ENCODE measurements at places on chromosomes 3 and 15.

DNA sequence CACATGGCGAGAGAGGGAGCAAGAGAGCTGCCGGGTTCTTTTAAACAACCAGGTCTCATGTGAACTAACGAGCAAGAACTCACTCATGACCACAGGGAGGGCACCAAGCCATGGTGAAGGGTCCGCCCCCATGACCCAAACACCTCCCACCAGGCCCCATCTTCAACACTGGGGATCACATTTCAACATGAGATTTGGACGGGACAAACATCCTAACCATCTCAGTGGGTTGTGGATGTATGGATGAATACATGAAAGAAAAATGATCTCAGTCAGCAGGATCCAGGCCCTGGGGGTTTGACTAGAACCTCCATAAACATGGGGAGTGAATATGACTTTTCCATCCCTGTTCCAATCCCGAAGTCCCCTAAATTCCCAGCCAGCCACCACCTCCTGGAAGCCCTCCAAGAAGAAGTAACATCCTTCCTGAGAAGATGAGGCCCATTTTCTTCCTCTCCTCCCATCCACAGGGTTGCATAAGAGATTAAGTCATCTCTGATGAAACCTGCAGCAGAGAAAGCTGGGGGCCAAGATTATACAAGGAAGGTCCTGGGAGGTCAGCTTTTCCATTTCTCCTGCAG is 9.5 kb downstream of the CAV3 start:
- DNase-seq = peak; percentile 75

- DNase-seq = no peak
Observed at GRCh38 chr3:154559623-154560022, 129.6 kb upstream of the GPR149 start.

GRCh38 chr3:139285691-139286090 is 58.1 kb upstream of the MRPS22 start:
- no peak for DNase-seq

DNA sequence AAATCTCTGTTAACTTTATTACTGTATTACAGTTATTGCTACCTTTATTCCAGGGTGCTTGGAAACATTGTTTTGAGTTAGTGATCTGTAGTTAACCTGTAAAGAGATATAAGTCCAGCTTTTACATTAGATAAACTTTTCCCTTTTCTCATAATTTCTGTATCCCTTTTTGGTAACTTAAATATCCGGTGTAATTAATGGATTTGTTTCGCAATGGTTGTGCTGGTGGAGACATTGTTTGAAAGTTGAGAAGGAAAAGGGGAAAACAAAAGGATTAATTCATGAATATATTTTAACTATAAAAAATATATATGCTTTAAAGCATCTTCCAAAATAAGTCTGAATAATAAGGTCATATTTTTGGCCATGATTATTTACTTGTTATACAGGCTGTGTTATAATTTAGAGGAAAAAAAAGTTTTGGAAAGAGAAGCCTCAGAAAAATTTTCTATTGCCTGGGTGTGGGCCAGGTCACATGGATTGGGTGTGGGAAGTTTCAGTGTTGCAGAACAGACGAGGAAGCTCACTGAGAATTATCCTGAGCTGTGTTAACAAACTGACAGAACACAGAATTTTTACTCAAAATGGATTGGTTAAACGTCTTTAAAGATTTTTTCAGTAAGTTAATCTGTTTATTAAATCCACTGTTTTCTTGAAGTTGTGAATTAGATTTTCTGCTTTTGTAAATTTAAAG is 27.7 kb upstream of the IL20RB start:
- peak; percentile 74 for DNase-seq

GRCh38 chr3:167372138-167372537 is 8.0 kb downstream of the ZBBX start:
- no peak for DNase-seq

DNA sequence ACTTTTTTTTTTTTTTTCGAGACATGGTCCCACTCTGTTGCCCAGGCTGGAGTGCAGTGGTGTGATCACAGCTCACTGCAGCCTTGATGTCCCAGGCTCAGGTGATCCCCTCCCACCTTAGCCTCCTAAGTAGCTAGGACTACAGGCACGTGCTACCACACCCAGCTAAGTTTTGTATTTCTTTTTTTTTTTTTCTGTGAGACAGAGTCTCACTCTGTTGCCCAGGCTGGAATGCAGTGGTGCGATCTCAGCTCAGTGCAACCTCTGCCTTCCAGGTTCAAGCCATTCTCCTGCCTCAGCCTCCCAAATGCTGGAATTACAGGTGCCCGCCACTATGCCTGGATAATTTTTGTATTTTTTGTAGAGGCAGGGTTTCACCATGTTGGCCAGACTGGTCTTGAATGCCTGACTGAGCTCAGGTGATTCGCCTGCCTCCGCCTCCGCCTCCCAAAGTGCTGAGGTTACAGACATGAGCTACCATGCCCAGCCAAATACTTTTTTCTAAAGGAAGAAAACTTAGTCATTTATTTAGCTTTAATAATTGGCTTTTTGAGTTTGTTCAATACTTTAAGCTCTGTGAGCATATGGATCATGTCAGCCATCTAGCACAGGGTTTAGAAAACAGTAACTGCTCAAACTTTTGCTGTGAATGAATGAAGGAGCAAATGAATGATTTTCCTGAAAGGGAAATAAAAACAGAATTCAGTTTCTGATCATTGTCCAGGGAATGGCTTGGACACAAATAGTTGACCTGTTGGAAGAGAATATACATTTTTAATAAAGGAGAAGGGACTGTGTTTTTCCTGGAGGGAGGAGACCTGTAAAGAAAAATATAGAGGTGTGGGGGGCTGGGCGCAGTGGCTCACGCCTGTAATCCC is 26.0 kb downstream of the UBE2E1 start:
- no peak for DNase-seq

GRCh38 chr15:85950101-85950500 is 129.6 kb upstream of the AGBL1 start:
- DNase-seq = no peak

DNA sequence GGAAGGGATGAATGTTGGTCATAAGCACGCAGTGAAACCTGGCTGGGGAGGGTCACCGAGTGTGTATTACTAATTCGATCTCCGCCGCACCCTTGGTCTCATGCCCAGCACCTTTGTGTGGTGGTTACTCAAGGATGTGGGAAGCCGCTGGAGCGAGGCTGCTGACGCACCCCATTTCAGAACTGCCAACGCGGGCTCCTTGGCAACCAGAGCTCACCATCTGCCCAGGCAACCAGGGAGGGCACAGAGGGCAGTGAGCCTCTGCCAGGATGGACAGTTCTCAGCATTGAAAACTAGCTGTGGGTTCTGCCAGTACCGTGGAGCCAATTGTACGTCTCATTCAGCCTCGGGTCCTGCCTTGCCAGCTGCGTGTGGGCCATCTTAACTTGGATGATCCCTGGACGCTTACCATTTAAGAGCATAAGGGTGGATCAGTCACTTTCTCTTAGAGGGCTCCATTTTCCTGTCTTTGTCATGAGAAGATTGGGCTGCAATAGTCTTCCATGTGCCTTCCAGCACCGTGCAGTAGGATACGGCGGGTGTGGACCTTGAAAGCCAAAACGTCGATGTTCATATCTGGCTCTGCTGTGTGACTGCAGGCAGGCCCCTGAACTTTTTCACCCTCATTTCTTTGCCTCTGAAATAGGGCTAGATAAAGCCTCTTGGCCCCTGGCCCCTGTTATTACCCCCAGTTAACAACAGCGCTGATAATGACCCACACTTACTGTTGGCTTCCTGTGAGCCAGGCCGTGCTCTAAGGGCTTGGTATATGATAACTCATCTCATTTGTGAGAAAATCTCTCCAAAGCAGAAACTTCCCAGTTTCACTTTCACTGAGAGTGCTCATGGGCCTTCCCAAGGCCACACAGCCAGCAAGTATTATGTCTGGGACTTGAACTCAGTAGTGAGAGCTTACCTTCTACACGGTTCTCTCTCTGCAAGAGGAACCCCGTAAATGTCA is 238.8 kb downstream of the OPA1 start:
- DNase-seq = no peak

- no peak for DNase-seq
Observed at GRCh38 chr15:38216763-38217162, 35.9 kb upstream of the SPRED1 start.

DNA sequence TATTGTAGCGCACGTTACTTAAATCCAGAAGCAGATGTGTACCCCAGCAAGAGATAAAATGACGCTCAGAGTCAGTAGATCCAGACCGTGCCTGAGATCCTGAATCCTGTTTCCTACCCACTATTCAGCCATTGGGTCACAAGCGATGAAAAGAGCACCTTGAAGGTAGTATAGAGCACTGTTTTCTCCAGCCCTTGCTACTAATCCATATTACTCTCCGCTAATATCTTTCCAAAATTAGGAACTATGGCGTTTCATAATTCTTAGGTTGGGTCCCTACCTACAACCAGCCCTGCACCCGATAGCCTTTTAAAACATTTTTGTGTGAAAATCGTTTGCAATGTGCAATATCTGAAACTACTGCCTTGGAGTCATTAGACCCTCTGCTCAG is 596 bp downstream of the BTD start:
- DNase-seq = no peak

- no peak for DNase-seq
Observed at GRCh38 chr15:93219859-93220420, 130.9 kb upstream of the RGMA start.

- no peak for DNase-seq
Observed at GRCh38 chr3:153357436-153357835, 195.4 kb downstream of the RAP2B start.

GRCh38 chr15:43547539-43547938 is 30.1 kb downstream of the MAP1A start:
- no peak for DNase-seq

DNA sequence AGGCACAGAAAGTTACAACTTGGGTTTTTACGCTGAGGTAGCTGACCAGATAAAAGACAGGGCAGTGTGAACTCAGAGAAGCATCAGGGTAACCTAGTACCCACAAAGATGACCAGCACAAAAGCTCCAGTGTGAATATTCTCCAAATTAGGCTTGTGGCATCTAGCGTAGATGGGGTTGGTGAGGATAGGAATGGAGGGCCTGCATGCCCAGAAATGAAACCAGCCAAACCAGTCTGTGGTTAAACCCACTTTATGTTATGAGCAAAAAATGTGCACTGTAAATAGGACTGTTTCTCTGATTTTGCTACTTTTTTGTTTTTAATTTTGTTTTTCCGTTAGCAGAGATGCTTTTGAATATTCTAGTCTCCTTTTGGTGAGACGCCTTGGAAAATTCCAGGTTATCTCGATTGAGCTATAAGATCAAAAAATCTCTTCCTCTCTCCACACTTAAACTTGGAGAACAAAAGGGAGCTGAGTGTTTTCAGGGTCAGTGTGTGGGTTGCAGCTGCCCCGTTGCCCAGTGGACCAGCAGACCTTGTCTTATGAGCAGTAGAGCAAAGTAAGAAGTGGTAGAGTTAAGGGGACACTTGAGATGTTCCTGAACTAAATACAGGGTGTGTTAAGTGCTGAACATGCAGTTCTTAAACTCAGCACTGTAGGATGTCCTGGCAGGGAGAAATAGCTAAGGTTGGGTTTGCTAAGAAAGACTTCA is 132.9 kb downstream of the C3orf38 start:
- no peak for DNase-seq

DNA sequence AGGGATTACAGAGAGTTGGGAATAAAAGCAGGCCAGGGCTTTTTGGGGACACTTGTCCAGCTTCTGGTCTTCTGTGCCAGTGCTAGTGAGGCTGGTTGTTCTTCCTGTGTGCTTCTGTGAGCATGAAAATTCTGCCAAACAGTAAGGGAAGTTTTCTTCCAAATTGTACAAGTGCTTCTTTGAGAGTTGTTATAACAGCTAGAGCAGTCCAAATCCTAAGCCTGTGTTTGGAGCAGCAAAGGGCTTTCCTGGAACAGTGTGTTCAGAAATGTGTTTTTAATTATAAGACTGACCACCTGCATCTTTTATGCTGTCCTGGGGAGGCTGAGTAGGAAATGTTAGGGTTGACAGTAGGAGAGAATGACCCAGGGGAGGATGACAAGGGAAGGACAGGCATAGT is 223.0 kb upstream of the P2RY1 start:
- no peak for DNase-seq

DNA sequence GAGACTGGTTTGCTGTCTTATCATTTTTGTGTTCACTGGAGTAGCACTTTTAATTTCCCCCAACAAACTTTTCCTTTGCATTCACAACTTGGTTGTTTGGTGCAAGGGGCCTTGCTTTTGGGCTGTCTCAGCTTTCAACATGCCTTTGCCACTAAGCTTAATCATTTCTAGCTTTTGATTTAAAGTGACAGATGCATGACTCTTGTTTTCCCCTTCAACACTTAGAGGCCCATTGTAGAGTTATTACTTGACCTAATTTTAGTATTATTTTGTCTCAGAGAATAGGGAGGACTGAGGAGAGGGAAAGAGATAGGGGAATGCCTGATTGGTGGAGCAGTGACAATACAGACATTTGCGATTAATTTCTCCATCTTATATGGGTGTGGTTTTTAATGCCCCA is 340.1 kb upstream of the MANF start:
- no peak for DNase-seq

- peak; percentile 16 for DNase-seq
Observed at GRCh38 chr15:62845241-62846126, 197.1 kb upstream of the TPM1 start.

DNA sequence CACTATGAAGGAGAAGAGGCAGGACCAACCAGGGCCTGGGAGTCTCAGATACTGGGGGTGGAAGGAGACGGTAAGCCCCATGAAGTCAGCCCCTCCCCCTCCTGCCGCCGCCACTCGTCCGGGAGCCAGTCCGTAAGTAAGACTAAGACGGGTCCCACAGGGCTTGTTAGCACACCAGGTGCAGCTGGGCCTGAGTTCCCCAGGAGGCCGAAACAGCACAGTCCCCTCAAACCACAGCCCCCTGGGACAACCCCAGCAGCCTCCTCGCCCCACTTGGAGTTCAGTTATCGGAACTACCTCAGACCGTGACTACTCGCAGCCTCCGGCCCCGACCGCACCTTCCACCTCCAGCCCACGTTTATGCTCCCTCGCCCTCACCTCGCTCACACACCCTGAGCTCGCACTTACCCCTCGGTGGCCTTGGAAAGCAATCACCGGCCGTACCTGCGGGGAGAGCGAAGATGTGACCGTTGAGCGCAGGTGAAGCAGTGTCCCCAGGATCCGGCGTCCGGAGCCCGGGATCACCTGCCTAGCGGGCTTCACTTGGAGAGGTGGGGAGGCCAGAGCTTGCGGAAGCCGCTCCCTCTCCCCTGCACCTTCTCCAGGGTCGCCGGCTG is 557 bp downstream of the ELL3 start:
- no peak for DNase-seq

- peak; percentile 7 for DNase-seq
Observed at GRCh38 chr15:55915221-55915620, 78.2 kb downstream of the NEDD4 start.

- DNase-seq = no peak
Observed at GRCh38 chr3:126436826-126437717, 38.6 kb downstream of the ZXDC start.

- DNase-seq = no peak
Observed at GRCh38 chr15:56394909-56395308, 29.7 kb downstream of the TEX9 start.
